ENCODE measurements at places on chromosomes 7 and 10.

DNA sequence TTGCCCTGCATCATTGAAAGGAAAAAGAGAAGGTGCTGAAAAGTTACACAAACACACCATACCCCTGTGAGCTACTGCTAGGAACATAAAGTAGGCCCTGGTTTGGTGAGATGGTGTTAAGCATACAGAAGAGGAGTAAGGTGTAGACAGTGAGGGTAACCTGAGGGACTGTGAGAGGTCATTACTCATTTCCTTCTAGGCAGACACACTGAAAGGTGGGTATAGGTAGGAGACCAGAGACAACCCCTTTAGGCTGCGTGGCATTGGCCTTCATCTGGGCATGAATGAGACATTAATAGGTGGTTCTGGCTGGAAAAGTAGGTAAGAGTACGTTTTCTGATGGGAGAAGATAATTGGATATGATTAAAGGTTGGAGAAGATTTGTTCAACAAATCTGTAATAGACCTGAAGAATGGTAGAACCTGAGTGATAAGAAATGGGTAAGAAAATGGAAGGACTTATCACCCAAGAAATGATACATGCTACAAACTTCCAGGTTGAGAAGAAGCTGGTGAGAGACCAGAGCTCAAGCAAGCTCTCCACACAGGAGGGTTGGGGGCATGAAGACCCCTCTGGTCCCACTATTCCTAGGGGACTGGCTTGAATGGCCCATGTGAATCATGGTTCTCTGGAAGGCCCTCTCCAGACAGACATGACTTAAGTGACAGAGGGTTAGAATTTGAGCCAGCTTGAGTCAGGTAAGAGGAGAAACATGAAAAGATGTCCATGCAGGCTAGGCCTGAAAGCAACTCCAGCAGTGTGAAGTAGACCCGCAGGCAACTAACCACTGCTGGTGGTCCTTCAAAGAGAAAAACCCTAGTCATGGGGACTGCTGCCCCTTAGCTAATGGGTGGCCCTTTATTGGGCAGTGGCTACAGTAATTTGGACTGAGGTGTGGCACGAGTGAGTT is 3.8 kb downstream of the COMTD1 start:
- DNase-seq, result no peak

GRCh38 chr7:46315891-46316290 is 394.8 kb upstream of the IGFBP3 start:
- no peak for DNase-seq

GRCh38 chr10:49736564-49737113 is 25.5 kb downstream of the OGDHL start:
- no peak for DNase-seq

DNA sequence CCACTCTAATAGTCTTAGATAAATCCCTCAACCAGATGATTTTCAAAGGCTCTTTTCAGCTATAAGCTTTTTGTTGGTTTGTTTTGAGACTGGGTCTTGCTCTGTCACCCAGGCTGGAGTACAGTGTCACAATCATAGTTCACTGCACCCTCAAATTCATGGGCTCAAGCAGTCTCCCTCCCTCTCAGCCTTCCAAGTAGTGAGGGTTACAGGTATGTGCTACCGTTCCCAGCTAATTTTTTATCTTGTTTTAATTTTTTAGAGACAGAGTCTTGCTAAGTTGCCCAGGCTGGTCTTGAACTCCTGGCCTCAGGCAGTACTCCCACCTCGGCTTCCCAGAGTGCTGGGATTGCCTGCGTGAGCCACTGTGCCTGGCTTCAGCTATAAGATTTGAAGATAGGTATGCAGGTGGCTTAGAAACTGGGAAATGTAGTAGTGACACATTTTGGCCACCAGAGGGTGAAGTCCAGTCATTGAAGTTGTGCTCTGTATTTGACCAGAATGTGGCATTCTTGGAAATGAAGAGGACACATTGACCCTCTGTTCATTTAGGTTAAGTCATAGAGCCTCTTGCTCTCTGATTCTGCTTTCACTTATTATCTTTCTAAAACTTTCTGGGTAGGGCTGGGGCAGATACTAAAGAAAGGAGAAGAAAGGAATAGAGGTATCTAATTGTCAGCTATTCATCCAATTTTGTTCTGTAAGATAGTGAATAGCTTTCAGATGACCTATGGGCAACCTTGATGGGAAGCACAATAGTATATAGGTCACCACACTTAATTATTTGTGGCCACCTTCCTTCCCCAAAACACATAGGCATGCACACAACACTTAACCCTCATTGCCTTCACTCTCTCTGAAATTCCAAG is 36.0 kb downstream of the R3HCC1L start:
- DNase-seq, result peak; percentile 16

DNA sequence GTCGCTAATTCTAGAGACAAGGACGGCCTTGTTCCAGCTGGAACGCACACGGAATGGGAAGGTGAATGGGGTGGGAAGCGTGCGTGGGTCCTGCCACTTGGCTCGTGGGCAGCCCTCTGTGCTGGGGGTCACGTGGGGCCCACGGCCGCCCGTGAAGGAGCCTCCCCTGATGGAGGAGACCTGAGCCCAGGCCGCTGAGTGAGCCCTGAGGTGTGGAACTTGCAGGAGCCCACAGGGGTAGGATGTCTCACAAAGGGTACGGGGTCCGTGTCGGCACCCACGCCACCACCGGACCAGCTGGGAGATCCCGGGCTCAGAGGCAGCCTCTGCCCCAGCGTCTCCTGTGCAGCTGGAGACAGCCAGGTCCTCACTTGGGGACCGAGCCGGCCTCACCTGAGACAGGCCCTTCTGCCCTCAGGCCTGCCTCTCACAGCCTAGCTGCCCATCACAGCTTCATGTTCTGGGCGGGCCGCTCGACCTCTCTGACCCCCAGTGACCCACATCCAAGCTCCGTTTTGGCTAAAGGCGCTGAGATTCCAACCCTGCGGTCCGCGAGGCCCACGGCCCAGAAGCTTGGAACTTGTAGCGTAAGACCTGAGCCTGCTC is 84.8 kb downstream of the FOXL3 start:
- no peak for DNase-seq

DNA sequence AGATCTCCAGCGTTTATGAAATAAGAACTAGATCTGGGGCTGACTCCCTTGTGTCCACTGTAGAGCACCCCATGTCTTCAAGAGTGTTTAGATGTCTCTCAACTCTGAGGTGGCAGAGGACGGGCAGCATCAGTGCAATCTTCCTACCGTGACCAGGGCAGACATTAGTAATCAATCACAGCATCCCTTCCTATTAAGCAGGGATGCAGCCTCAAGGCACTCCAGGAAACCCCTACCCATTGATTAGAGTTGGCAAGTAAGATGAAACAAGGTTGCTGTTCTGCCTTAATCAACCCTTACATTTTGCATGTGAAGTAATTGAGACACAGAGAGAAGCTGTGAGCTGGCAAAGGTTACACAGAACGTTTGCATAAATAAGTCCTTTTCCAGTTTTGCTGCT is 283.7 kb upstream of the ZMIZ1 start:
- DNase-seq, result no peak

- no peak for DNase-seq
Observed at GRCh38 chr7:133858311-133858710, 268.8 kb upstream of the LRGUK start.

DNA sequence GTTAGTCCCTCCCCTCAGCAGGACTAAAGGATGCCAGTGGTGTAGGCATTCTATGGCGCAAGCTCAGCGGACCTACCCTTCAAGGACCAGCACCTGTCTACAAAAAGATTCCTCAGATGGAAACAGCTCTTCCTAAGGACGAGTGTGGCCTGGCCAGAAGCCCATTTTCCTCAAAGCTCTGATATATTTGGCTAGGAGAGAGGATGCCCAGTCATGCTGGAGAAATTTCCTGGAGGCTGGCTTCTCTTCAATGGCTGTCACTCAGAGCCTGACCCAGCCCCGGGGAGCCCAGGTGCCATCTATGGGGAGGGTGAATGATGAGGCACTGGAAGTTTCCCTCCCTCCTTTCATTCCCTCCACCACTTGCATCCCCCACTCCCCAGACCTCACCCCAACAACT is 111.5 kb downstream of the PLXNA4 start:
- no peak for DNase-seq

DNA sequence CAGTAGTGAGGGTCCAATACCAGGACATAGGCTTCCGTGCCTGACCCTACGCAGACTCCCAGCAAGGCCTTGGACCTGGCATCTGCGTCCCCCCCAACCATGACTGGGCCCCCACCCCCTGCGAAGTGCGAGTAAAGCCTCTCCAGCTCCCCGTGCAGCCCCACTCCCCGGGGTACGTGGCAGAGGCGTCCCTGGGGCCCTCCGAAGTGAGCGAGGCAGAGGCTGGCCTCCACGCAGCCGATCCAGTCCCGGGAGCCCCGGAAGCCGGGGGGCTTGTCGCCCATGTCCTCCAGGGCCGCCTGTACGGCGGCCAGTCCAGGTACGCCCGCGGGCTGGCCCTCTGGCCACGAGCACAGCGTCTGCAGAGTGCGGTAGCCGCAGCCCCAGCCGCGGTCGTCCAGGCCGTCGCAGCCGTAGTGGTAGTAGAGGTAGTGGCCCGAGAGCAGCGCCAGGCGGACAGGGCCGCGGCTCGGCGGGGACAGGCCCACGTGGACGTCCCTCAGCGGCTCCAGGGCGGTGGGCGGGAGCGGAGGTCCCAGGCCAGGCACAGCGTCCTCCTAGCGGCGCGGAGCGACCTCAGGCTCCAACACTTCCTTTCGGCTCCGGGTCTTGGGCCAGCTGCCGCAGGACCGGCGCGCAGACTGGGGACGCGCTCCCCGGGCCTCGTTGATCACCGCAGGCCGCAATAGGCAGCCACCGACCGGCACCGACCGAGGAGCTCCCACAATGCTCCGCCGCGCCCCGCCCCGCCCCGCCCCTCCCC is at the start of gene UFSP1:
UFSP1 (minus strand) TSS at position 728 of the 763 bp plus-strand sequence; CDS start at position 284, 444 bp downstream.
- no peak for DNase-seq

DNA sequence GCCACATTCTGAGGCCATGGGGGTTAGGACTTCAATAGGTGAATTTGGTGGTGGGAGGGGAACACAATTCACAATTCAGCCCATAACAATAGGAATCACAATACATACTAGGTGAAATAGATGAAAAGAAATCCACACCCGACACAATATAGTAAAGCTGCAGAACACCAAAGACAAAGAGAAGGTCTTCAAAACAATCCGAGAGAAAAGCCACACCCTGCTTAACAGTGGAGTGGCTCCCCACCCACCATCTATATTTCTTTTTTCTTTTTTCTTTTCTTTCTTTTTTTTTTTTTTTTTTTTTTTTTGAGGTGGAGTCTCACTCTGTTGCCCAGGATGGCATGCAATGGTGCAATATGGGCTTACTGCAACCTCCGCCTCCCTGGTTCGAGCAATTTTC is 14.7 kb upstream of the TIAL1 start:
- DNase-seq, result no peak

DNA sequence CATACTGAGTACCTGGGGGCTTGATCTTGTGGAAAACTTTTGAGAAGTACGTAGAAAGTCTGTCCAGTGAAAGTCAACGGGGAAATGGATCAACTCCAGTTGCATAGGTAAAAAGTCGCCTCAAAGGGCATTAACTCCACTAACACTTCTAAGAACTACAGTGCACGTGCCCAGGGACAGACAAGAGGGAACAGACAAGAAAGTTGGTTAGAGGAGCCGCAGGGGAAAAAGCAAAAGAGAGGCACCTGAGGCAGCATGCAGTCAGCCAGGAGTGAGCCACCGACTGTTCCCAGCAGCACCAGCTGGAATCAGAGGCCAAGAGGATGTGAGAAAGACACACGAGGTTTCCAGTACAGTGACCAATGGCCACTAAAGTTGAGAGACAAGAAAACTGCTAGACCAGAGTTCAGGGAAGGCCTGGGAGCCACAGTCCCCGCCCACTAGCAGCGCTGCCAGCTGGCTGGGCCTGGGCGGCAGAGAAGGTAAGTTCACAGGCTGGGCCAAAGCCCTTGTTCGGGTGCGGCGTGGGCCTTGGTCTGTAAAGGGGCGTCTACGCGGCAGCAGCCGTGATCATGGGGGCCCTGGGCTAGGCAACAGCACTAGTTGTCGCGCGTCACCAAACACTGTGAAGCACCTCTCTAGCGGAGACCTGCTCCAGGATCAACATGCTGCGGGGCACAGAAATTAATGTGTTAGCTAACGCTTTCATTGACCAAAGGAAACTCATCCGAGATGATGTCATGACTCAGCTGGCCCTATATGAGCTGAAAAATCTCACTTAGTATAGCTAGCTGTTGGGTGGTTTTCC is 14.0 kb downstream of the ITGB1 start:
- DNase-seq, result no peak

DNA sequence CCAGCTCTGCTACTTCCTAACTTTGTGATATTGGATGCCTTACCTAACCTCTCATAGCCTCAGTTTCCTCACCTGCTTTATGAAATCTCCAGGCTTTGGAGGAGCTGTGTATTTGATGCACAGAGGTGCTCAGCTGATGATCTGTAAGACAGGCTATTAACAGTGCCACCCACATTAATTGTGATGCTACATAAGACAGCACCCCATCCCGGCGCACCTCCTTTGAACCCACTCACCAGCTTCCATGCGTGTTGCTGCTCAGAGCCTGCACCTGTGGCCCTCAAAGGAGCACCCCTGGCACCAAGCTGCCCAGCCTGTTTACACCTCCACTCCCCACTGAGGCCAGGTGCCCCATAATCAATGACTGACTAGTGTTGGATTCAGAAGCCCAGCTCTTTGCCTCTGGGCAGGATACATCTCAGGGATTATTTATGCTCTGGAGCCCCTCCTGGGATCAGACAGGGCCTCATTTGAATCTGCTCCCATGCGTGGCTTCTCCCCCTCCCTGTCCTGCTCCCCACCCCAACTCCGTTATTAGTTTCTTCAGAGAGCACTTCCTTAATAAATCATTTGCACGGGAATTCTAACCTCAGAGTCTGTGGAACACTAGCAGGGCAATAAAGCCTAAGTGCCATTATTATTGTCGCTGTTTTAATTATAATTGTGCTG is 87.7 kb downstream of the GFRA1 start:
- peak; percentile 45 for DNase-seq

DNA sequence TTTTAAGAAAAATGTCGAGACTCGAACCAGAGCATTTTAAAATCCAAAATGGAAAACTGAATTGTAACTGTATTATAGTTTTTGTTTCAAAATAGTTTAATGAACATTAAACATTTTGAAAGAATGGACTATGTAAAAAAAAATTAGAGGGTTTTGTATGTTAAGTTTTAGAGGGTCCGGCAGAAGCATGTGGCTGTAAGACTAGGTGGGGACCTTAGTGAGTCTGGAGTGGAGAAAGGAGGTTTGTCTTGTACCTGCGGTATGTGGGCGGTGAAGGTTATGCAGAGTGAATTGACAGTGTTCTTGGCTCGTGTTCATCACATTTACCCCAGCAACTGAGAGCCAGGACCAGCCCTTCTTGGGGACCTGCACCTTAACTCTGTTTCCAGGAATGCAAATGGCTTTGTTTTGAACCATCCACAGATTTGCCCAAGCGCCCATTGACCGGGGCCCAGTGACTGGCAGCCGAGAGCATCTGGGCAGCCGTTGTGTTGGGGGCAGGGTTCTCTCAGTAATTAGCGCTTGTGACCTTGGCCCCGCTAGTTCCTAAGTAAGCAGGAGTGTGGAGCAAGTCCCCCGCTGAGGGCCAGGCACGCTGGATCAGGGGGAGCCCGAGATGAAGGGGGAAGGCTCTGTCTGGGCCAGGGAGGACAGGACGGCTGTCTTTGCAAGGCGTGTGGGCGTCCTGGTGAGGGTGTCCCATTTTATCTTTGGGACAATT is 1.4 kb upstream of the KLF6 start:
- DNase-seq, result no peak

- no peak for DNase-seq
Observed at GRCh38 chr7:1825897-1826741, 156.0 kb downstream of the ELFN1 start.
